ENCODE measurements at places on chromosomes 2 and 18.

- DNase-seq = no peak
These were observed 158.1 kb downstream of the TANC1 start for GRCh38 chr2:159126432-159127022.

GRCh38 chr2:33588232-33588631 lies 10.9 kb downstream of the FAM98A start:
- no peak for DNase-seq

- peak; percentile 72 for DNase-seq
These were observed 9.1 kb upstream of the DAW1 start for GRCh38 chr2:227862227-227862740.

- DNase-seq = no peak
These were observed 712.0 kb upstream of the NXPH2 start for GRCh38 chr2:139492131-139492680.

GRCh38 chr2:241752253-241752652 lies 17.8 kb downstream of the D2HGDH start:
- DNase-seq = no peak

Measured in GM23338 (cell line).